ENCODE measurements at places on chromosomes 13 and 19.

- peak; percentile 24 for DNase-seq
Observed at GRCh38 chr19:4172861-4173473, 9.4 kb downstream of the SIRT6 start.

DNA sequence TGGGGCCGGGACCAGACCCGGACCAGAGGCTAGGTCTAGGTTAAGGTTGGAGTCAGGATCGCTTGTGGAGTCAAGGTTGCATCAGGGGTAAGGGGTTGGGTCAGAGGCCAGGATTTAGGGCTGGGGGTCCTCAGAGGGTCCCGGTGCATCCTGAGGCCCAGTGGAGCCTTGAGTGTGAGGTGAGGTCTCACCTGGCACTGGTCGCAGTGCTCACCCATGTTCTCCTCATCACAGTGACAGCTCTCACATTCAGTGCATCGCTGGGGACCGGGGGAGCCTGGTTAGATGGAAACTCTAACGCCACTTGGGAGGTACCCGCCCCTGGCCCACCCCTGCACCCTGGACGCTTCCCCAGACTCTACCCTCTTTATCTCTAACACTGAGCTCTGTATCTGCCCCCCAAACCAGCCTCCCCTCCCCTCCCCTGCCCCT, 3.1 kb downstream of the HRC start:
- DNase-seq: no peak

GRCh38 chr19:55690109-55690768, 15.2 kb downstream of the EPN1 start:
- DNase-seq: no peak

- no peak for DNase-seq
Observed at GRCh38 chr13:27171244-27171826, at the start of gene USP12. TSS of gene USP12 (minus strand) at chr13:27171811. CDS start at chr13:27171639, 172 bp downstream.

- no peak for DNase-seq
Observed at GRCh38 chr13:110454227-110454859, 107.2 kb downstream of the RAB20 start.

GRCh38 chr19:19461671-19462622, 53.4 kb downstream of the TSSK6 start:
- DNase-seq: peak; percentile 66

- peak; percentile 91 for DNase-seq
Observed at GRCh38 chr19:43562698-43563241, 12.6 kb downstream of the XRCC1 start.

GRCh38 chr13:35388441-35389355, 87.8 kb downstream of the MAB21L1 start:
- DNase-seq: peak; percentile 54

- DNase-seq: no peak
Observed at GRCh38 chr19:327291-328024, 17.1 kb downstream of the MIER2 start.

GRCh38 chr19:18790566-18791314, at the start of gene COMP:
TSS of gene COMP (minus strand) at chr19:18791305. CDS start at chr19:18791269, 36 bp downstream.
- no peak for DNase-seq

DNA sequence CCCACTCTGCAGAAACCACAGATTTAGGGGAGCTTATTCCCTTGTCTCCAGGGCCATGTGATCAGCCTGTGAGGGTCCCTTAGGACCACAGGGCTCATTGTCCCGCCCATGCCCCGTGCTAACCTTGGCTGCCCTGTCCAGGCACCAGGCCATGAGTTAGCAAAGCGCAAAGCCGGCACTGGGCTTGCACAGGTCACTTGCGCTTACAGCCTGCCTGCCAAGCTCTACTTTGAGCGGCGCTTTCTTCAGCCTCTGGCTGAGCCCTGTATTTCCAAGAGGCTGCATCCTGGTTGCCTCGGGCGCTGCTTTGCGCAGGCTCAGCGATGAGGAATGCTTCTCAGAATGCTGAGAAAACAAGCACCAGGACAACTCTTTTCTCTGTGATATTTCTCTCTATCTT, 188.0 kb downstream of the TDRD3 start:
- peak; percentile 62 for DNase-seq

- no peak for DNase-seq
Observed at GRCh38 chr13:23574421-23575145, 4.4 kb downstream of the TNFRSF19 start.

- no peak for DNase-seq
Observed at GRCh38 chr13:51311231-51311630, 28.3 kb upstream of the SERPINE3 start.

DNA sequence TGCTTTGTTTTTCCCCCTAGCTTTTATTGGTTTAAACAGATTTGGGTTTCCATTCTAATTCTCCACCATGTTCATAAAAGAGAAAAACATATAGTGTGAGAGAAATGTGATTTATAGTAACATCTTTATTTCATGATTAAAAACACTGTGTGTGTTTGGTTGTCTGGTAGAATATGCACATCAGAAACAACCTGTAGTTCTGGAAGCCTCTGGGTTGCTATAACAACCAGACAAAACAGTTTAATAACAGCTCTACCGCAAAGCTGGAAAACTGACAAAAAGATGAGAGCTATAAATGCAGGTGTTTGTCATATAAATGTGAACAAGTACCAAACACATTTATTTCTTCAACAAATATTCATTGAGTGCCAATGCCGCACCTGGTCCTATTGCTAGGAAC, 9.8 kb downstream of the KBTBD6 start:
- no peak for DNase-seq

DNA sequence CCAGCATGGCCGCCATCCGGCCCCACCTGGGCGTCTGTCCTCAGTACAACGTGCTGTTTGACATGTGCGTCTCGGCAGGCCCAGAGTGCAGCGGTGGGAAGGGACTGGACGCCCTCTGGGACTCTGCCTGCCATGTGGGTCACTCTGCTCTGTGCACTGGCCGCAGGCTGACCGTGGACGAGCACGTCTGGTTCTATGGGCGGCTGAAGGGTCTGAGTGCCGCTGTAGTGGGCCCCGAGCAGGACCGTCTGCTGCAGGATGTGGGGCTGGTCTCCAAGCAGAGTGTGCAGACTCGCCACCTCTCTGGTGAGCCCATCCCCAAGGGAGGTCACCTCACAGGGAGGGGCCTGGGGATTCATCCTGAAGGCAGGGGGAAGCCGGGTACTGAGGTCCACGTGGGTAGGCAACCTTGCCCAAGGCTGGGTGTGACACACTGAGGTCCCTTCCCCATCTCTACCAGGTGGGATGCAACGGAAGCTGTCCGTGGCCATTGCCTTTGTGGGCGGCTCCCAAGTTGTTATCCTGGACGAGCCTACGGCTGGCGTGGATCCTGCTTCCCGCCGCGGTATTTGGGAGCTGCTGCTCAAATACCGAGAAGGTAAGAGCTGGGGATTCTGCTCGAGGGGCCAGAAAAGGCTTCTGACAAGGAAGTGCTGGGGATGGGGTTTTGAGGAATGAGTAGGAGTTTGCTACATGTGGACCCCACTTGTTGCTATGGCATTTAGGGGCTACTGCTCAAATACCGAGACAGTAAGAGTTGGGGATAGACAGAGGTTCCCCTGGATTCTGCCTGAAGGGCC, 11.3 kb downstream of the ABCA7 start:
- no peak for DNase-seq

- no peak for DNase-seq
Observed at GRCh38 chr19:7865262-7865911, 8.8 kb downstream of the PRR36 start.

- no peak for DNase-seq
Observed at GRCh38 chr13:69980799-69981198, 126.8 kb upstream of the ATXN8OS start.

DNA sequence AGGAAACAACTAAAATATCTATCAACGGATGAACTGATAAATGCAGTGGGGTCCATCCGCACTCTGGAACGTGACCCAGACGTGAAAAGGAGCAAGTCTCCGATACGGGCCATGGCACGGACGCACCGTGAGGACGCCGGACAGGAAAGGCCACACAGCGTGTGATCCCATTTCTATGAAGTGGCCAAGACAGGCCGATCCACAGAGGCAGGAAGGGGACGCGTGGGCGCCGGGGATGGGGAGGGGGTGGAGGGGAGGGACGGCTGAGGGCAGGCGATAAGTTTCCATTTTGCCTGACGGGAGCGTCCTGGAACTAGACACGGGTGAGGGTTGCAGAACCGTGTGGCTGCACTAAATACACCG, 13.8 kb downstream of the SHC2 start:
- no peak for DNase-seq

- no peak for DNase-seq
Observed at GRCh38 chr19:51143486-51143885, 1.4 kb downstream of the SIGLEC7 start.

DNA sequence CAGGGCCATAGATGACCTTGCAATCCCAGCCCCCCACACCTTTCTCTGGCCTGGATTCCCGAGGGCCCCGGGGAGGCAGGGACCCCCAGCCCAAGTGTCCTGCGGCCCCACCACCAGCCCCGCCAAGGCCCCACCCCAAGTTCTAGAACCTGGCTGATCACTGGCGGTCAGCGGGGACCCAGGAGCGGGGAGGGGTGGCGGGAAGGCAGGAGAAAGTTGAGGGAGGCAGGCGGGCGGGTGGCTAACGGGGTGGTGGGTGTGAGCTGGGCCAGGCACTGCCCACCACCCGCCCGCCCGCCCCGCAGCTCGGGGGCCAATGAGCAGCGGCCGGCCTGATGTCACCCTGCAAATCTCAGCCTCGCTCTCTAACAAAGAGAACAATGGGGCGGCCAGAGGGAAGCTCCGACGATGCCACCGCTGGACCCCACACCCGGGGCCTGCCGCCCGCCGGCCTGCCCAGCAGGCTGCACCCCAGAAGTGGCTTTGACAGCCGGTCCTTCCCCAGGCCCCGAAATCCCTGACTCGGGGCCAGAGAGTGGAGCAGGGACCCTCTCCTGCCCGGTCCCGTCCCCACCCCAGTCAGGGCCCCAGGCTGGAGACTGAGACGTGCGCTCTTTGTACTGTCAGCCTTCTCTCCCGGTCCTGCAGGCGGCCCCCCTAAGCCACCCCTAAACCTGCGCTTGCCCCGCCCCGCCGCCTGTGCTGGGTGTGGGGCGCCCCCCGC, 1.6 kb downstream of the MEX3D start:
- peak; percentile 88 for DNase-seq

- no peak for DNase-seq
Observed at GRCh38 chr19:46355234-46356148, 8.6 kb downstream of the PPP5C start.

DNA sequence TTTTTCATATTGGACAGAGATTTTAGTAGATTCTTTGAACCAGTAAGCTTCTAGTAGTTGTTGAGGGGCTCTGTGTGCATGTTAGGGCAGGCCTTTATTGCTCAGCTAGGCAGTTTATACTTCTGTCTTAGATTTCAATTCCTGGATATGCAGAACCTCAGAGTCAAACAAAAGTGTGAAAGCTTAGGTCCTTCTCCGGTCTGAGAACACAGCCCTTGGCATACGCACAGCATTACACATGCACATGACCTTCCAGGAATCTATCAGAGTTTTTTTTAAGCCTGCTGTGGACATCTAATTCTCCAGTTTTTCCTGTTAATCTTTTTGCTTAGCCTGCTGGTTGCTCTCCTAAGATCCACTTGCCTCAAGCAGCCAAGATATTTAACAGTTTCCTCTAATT, 77.9 kb upstream of the KL start:
- DNase-seq: no peak

DNA sequence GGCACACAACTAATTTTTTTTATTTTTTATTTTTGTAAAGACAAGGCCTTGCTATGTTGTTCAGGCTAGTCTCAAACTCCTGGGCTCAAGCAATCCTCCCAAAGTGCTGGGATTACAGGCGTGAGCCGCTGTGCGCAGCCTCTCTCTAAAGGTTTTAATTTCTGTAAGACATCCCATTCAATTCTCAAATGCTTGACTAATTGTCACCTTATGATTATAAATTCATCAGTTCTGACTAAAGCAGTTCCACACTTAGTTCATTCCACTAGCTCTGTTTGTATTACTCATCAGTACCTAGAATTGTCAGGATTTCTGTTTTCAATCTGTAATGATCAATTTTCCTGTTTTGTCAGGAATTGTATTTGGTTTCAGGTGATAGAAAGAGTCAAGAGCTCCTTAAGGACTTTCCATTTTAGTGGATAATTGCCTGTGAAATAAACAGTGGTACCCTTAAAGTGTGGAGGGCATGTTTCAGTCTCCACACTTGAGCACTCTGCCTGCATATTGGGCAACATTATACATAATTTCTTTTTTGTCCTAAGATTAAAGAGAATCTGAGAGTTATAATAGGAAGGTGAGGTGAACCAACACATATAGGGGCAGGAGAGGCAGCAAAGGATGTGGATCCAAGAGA, 27.6 kb downstream of the GPALPP1 start:
- no peak for DNase-seq

GRCh38 chr13:112143046-112143752, 76.2 kb downstream of the SOX1 start:
- DNase-seq: no peak

DNA sequence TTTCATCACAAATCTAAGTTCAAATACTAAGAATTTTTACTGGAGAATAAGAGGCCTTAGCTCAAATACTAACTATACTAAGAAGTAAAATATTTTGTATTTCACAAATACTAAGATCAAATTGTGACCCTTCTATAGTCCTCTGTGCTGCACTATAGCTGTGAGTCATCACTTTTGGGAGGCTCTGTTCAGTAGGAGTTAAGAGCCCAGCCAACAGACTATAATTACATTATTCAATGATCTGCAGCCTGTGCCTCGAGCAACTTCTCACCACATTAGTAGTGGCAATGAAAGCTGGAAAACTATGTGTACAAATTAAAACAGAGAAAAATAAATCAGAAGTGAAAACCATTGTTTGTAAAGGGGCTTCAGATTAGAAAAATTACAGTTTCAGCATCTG, 147.3 kb upstream of the GPC6 start:
- DNase-seq: peak; percentile 53

DNA sequence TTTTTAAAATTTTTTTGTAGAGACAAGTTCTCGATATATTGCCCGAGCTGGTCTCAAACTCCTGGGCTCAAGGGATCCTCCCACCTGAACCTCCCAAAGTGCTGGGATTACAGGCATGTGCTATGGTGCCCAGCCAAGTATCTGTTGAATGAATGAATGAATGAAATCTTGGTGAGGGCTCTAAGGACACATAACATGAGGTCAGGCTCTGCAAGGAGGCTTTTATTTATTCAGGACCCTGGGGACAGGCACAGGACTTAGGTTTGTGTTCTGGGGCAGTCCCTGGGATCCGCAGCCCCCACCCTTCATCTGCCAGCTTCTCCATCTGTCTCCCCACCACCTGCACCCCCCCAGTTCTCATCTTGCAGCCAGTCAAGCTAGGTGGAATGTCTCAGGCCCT, 4.6 kb downstream of the PTGIR start:
- no peak for DNase-seq

DNA sequence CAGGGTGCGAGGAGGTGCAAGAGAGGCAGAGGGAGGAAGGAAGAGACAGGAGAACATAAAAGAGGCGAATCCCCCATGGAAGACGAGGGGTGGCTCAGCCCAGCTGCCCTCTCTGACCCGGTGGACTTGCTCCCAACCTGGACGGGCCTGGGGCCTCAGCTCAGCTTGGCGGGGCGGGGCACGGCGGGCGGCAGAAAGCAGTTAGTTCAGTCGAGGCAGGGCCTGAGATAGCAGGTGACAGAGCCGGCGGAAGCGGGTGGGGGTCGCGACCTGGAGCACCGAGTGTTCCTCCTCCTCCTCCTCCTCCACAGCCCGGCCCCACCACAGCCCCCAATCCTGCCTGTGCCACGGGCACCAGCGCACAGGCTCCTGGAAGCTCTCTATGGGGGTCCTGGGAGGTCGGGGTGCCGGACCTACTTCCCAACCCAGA, 7.0 kb upstream of the CACTIN start:
- no peak for DNase-seq
